ENCODE measurements at places on chromosomes 6 and 20.

- no peak for DNase-seq
Observed at GRCh38 chr6:168525114-168525513, 84.1 kb downstream of the SMOC2 start.

DNA sequence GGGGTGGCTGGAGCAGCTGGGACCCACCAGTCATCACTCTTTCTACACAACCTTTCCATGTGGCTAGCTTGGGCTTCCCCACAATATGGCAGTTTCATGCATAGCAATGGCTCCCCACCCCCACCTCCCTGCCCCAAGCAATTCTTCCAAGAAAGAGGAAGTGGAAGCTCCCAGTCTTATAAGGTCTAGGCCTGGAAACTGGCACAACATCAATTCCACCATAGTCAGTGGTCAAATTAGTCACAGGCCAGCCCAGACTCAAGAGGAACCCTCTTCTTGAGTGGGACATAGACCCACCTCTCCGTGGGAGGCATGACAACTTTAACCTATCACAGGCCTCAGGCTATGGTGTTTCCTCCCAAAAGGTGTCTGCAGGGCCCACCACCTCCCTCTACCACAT lies 17.7 kb downstream of the TGM6 start:
- no peak for DNase-seq

GRCh38 chr20:47991875-47992488 lies 206.7 kb upstream of the SULF2 start:
- no peak for DNase-seq

DNA sequence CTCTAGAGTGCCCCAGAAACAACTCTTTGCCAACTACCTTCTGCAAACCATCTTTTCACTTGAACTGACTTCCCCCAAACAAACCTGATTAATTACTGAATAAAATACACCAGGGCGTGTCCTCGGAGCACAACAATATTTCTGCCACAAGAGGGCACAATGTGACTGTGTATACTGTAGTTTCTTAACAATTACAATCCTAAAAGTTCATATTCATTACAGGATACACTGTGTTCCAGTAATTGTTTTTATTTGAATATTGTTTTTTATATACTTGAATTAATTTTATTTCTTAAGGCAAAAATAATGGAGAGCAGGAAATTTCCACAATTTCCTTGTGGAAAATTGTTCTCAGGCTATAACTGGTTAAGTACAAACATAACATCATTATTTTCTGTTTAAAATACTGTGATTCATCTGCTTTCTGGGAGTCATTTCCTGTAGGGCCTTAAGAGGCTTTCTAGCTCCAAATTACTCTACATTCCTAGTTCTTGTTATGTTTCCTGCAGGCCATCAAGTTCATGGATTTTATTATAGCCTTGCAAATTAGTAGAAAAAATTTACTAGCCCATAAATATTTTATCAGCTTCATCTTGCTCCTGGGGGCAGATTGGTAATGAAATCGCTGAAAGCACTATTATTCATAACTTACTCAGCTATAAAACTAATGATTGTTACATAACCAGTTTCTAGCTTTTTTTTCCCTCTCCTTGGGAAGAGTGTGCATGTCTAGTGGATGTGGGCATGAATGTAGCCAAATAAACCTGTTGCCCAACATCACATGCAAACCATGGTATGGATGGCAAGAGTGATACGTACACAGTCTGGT lies 51.9 kb upstream of the SLC22A16 start:
- peak; percentile 62 for DNase-seq

- DNase-seq, result no peak
Observed at GRCh38 chr6:28553986-28554881, 28.6 kb downstream of the GPX5 start.

DNA sequence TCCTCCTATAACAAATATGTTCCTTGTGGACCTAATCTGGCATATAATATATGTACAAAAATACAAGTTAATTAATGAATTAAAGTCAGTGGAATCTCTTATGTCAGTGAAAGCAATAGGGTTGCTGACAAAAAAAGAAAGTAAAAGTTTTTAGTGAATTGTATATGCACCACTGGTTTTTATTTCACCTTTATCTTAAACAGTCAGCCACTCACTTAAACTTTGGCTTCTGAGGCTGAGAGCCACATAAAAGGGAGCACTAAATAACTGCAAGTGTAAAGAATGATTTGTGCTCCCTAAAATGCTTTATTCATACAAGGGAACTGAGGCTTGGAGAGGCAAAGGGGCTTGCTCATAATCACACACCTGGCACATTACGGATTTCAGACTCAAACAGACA lies 9.9 kb upstream of the F13A1 start:
- DNase-seq, result no peak
